ENCODE measurements at places on chromosomes 5 and 9.

DNA sequence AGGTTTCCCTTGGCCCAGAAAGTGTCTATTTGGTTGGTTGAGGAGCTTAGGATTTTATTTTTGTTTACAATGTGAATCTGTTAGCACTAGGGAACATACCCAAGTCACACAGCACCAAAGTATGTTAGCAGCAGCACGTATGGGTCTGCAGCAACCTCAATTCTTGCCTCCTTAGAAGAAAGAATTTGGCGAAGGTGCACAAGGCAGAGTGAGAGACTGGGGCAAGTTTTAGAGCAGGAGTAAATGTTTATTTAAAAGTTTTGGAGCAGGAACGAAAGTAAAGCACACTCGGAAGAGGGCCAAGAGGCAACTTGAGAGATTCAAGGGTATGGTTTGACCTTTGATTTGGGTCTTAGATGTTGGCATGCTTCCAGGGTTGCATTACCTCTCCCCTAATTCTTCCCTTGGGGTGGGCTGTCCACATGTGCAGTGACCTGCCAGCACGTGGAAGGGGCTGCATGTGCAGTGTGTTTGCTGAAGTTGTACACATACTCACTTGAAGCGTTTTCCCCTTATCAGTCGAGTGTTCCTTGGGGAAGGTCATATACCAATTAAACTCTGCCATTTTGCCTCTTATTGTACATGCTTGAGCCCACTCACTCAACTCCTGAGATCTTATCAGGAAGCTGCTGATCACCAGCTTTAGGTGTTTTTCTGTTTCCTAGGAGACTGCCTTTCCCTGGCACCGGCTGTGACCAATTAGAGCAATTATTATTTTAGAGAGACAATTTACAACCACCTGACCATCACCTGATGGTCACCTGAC, 64.9 kb upstream of the SHC3 start:
- DNase-seq = no peak

GRCh38 chr5:18403941-18404438, 769.7 kb downstream of the TAF11L14 start:
- DNase-seq = no peak

GRCh38 chr5:53059281-53059680, 50.3 kb downstream of the MOCS2 start:
- DNase-seq = no peak

- DNase-seq = no peak
Measured at GRCh38 chr9:93958121-93958818, 3.1 kb upstream of the BARX1 start.

GRCh38 chr9:98783518-98784226, 12.7 kb downstream of the ANKS6 start:
- no peak for DNase-seq

DNA sequence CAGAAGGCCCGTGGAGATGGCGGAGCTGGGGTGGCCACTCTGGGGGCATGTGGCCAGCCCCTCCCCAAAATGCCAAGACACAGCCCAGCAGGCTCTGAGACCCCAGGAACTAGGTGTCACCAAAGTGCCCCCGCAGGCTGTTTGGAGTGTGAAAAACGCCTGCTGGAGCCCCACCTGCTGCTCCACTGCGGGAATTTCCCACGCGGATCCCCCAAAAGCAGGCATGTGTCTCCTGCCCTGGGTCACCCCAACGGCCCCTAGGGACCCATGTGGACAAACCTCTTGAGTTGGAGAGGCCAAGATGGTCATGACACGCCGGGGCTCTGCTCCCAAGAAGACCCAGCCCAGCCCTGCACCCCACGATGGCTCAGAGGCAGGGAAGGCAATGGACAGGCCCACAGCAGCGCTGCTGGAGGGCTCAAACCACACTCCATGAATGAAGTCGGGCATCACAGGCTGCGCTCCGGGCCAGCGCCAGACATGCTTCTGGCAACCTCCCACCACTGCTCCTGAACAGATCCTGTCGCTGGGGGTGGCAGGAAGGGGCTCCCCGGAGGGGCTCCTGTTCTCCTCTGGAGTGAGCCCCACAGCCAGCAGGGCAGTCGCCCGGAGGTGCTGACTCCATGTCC, 15.3 kb downstream of the NOTCH1 start:
- no peak for DNase-seq

DNA sequence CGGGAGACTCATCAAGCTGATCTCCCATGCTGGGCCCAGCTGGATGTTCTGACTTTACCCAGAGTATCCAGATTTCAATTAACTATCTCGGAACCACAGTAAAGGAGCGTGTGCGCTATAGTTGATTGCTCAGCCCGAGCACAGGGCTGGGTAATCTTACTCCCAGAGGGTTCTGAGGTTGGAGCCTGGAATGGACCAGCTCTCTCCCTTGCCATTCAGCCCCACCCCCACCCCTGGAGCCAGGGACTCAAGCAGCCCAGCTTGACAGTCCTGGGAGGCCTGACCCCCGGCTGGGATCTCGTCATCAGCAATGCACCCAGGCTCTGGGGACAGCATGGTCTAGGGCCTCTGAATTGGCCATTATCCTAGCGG, 23.7 kb upstream of the PTGES start:
- DNase-seq = no peak

DNA sequence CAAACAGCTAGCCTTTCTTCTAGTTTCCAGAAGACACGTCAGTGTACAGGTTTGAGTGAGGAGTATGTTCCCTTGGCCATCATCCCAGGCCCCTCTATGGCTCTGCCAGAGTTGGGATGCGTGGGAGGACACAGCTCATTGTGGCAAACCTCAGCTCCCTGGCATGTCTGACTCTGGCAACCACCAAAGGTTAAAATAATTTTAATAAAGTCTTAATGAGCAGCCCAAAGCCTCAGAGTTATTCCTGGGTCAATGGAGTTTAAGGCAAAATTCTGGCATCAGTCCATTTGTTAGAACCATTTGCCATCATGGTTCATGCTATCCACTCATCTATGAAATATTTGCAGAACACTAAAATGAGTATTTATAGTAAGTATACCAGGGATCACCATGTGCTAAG, 79.8 kb upstream of the PAPPA start:
- no peak for DNase-seq

DNA sequence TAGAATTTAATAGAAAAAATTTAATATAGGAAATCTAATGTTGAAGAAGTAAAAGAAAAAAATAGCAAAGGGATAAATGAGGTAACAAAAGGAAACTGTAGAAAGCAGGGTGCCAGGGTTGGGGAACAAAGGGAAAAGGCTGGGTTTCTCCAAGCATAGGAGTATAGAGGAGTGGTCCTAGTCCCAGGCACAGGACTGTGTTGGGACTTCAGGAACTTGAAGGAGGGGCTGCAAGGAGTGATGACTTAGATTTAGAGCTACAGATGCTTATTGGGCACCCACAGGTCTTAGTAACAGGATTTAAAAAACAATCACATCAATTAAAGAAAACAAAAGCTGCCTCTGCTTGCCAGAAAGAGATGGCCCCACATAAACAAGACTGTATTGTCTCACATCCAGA, 396.5 kb upstream of the TNC start:
- DNase-seq = no peak

DNA sequence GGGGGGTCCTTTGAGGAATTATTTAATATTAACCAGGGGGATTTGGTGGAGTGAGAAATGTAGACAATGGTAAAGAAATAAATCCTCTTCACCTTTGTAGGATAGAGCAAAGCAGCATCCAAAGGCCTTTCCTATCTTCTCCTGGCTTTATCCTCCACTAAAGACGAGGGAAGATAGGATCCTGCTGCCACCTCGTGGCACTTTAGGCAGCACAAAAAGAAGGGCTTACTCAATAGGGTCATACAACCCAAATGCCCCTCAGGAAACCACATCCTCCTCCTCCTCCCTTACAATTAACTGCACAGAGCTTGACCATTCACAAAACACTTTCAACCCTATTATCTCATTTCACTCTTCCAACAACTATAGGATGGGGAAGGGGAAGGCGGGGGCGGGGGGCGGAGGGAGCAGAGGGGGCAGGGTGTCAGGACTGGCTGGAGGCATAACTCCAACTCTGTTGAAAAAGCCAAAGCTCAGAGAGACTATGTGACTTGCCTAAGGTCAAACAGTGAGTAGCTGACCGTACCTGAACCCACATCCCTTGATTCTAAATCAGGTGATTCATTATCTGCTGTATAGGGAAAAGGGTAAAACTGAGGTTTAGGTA, 45.4 kb upstream of the MYOT start:
- DNase-seq = no peak

- DNase-seq = no peak
Measured at GRCh38 chr5:10301266-10301665, 6.4 kb downstream of the CMBL start.

GRCh38 chr9:105357937-105358336, 89.9 kb upstream of the FSD1L start:
- no peak for DNase-seq

- DNase-seq = no peak
Measured at GRCh38 chr5:178899289-178899688, 3.6 kb downstream of the ZFP2 start.

GRCh38 chr5:92635001-92635461, 946.0 kb downstream of the NR2F1-AS1 start:
- DNase-seq = no peak

DNA sequence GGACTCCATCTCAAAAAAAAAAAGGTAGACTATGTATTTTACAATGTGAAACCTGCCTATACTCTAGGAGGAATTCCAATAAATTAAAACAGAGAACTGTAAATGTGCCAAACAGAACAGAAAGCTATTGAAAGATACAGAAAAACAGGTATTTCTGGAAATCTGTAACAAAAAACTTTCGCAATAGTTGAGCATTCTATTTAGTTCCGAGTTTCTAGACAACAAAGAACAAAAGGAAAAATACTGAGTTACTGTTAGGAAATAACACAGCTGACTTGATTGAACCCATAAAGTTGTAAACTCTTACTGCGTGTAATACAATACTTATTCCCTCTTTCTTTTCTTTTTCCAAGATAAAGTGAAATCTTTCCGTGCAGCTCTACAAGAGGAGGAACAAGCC, 18.6 kb downstream of the DIMT1 start:
- no peak for DNase-seq

- DNase-seq = no peak
Measured at GRCh38 chr9:137255448-137256114, 454 bp downstream of the NELFB start.

DNA sequence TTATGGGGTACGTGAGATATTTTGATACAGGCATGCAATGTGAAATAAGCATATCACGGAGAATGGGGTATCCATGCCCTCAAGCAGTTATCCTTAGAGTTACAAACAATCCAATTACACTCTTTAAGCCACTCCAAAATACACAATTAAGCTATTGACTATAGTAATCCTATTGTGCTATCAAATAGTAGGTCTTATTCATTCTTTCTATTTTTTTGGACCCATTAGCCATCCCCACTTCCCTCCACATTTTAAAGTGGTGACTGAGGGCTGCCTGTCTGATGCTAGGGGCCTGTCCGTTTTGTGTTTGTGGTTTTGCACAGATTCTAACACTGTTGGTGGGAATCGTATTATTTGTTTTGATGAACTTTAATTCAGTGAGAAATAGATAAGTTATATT, 129.7 kb upstream of the DHFR start:
- DNase-seq = no peak

GRCh38 chr9:81470864-81471263, 218.5 kb downstream of the TLE1 start:
- DNase-seq = no peak

DNA sequence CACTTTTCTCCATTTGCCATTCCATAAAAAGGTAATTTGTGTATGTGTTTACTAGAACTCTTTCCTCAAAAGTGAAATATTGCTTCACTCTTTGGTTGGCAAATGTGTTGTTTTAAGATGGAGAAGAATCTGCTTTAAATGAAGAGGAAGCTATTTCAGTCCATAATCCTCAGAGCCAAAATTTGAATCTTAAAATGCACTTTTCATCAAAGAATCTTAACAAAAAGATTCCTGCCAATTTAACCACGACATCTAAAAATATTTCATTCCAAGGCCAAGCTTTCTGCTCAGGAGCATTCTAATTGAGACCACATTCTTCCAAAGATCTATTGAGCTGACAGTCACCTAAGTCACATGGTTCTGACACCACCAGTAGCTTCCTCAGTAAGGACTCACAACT, 7.5 kb downstream of the GABRB2 start:
- DNase-seq = no peak

- no peak for DNase-seq
Measured at GRCh38 chr9:121303456-121304451, 35.8 kb downstream of the GSN start.

- no peak for DNase-seq
Measured at GRCh38 chr5:68116868-68117411, 98.6 kb upstream of the PIK3R1 start.

GRCh38 chr9:105118636-105119035, 125.8 kb upstream of the SLC44A1 start:
- no peak for DNase-seq

- no peak for DNase-seq
Measured at GRCh38 chr5:161230221-161230620, 316.3 kb downstream of the GABRB2 start.

DNA sequence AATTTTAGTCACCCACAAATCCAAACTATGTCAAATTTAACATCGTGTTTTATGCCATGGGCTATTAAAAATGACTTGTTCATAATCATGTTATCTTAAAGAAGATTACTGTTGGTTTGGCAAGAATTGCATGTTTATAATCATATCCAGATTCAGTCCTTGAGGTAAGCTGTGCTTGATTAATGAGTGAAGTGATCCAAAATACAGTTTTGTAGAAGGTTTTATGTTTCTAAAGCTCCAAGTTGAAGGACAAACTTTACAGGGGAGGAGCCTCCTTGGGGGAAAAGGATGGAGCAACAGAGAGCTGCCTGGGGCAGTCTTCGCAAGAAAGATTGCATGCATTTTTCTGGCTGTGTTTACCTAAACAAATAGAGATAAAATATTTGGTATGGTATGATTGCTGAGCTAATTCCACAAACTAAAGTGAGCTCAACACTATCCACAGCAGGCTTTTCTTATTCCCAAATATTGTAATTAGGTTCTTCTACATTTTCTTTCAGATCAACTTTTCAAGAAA, 189.5 kb upstream of the TYRP1 start:
- no peak for DNase-seq

- no peak for DNase-seq
Measured at GRCh38 chr5:143347046-143347445, 56.4 kb downstream of the NR3C1 start.

GRCh38 chr9:10605388-10605787, 7.4 kb downstream of the PTPRD start:
- DNase-seq = no peak

DNA sequence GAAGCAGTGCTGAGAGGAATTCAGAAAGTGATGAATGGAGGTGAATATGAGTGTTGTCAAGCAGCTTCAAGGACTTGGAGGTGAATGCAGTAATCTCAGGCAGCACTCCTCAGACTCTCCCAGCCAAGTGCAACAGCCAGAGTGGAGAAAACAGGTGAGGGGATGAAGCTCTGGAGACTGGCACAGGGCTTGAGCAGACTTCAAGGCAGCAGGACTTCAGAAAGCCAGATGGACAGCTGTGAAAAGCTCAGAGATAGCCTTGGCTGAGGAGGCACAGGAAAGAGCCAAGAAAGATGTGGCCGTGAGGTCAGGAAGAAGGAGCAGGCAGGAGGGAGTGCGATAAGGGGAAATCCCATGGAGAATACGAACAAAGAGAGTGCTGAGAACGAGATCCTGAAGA, 194.9 kb downstream of the FBN2 start:
- no peak for DNase-seq

GRCh38 chr9:1962122-1962521, 53.0 kb upstream of the SMARCA2 start:
- no peak for DNase-seq

GRCh38 chr5:112183874-112184273, 235.2 kb downstream of the EPB41L4A start:
- DNase-seq = no peak
